ENCODE measurements at places on chromosomes 7 and 10.

DNA sequence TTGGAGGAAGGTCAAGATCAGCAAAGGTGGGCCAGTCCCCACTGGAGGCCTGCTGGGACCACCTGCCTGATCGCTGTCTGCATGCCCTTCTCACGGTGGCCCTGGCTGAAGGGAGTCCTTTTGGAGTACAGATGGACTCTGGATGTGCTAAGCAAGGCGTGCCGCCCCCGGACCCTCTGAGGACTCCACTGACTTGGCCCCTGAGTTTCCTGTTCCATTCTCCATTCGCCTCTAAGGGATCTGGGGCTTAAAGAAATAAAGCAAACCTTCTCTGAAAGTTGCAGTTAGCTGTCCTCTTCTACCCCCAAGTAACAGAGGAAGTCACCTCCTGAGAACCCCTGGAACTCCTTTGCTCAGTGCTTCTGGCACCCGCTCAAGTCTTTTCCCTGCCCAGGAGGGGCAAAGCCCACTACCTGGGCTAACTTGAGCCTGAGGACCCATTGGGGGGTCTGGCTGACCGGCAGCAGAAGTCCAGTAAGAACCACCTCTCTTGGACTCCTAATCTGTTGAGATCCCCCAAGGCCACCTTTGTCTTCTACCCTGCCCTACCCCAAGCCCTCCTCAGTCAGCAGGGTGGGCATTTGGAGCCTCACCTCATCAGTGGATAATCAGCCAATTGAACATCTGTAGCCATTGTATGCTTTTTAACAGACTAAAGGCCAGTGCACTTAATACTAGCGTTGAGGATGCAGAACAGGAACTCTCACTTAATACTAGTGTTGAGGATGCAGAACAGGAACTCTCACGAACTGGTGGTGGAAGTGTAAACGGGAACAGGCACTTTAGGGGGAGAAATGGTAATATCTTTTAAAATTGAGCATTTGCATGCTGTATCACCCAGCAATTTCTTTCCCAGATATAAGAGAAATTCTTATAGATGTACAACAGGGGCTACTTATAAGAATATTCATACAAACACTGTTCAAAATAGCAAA lies 2.2 kb downstream of the TBATA start:
- DNase-seq: no peak

GRCh38 chr10:119945805-119946204 lies 53.3 kb downstream of the SEC23IP start:
- DNase-seq: no peak

GRCh38 chr7:137816696-137817320 lies 30.0 kb downstream of the DGKI start:
- no peak for DNase-seq

DNA sequence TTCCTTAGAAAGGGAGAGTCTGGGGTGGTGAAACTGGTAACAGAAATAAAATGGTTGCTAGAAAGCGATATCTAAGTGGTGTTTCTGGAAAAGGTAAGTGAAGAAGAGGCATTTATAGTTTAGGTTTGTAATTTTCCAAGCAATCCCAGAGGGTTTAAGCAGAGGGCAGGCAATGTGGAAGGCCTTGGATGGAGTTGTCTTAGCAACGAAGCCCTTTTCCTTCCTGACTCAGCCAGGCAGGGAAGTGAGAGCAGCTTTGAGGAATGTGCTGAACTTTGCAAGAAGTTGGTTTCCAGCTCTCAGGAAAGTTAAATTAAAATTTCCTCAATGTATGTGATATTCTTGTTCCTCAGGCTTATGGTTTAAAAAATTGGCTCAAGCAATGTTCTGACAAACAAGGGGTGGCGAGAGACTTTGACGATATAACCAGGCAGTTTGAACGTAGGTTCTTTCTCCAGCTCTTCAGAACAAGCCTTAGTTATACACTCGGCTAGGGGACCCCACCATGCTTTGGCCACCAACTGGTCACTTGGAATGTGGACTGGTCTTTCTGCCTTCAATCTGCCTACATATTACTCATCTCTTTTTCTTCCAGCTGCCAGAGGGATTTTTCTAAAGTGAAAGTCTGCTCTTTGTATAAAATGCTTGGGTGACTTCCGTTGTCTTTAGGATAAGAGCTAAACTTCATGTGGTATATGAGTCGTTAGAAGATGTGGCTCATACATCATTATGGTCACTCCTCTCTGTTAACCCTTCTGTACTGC lies 66.9 kb upstream of the SLC25A13 start:
- DNase-seq: no peak

GRCh38 chr10:114638821-114639625 lies 19.1 kb downstream of the ABLIM1 start:
- DNase-seq: no peak

GRCh38 chr7:75652788-75653187 lies 86.0 kb downstream of the HIP1 start:
- no peak for DNase-seq

DNA sequence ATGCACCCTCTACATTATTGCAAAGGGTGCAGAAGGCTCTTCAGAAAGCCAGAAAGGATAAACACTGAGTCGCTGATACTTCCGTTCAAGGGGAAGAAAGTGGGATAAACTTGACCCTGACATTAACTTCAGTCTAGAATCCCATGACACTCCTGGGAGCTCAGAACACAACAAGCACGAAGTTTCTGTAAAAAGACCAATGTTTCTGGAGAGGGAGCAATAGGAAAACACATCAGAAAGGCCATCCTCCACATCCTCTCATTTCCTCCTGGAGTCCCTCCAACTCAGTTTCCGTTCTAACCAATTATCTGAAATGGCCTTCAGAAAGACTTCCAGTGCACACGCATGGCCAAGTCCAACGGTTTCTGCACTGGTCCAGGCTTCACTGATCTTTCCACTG lies 113.5 kb downstream of the SORBS1 start:
- DNase-seq: no peak

DNA sequence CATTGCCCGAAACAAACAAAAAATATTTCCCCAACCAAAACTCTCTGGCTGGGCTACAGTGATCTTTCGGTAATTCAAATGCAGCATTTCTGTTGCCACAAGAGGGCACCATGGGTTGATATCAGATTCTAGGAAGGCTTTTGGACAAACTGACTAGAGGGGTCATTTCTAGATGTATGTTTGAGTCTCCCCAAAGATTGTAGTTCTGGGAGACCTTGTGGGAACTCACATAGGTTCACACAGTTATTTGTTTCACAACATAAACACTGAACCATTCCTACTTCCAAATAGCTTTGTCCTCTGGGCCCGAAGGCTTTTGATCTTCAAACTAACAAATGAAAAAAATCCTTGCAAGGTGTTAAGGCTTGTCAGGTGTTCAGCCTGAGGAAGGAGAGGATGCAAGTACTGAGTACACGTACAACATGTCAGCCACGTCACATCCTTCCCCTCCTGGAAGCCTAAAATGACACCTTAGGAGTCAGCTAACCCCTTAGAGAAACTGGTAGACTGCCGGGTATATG lies 37.0 kb upstream of the IL15RA start:
- DNase-seq: peak; percentile 13

DNA sequence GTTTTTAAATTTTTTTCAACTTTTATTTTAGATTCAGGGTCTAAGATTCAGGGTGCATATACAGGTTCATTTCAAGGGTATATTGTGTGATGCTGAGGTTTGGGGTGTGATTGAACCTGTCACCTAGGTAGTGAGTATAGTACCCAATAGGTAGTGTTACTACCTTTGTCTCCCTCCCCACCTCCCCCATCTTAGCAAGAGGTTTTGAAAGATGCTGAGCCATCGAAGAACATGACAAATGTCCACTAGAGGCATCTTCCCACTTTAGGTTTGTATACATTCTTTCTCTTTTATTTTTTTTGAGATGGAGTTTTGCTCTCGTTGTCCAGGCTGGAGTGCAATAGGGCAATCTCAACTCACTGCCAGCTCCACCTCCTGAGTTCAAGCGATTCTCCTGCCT lies 880 bp upstream of the MGAM2 start:
- no peak for DNase-seq

GRCh38 chr10:75292794-75293445 lies 57.2 kb upstream of the COMTD1 start:
- DNase-seq: no peak

DNA sequence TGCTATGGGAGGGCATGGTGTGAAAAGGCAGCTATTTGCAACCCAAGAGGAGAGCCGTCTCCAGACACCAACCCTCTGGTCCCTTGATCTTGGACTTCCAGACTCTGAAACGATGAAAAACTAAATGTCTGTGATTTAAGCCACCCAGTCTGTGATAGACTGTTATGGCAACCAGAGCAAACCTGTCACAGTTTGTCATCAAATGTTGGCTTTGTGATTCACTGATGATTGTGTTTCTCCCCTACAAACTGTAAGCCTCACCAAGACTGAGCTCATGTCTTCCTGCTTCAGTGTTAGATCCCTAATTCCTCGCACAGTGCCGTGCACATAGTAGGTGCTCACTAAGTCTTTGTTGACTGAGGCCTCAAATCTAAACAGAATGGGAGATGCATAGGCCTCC lies 224.6 kb upstream of the PITRM1 start:
- no peak for DNase-seq

- DNase-seq: no peak
Observed at GRCh38 chr7:151687523-151688235, 168.0 kb upstream of the RHEB start.

DNA sequence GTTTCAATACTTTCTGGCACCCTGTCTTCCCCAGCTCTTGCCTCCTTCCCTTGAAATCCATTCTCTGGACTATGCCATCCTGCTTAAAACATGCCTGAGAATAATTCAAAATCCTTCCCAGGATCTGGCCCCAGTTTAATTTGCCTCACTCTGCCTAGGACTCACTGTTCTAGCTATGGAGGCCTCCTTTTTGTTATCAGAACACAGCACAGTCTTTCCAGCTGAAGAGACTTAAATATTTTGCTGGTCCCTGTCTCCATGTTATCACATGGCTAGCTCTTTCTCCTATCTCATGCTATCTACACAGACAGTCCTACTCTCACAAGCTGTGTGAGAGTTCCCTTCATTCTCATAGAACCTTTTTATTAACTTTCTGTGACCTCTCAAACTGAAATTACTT lies 194.8 kb downstream of the RNLS start:
- no peak for DNase-seq

GRCh38 chr7:47510786-47511185 lies 71.1 kb downstream of the TNS3 start:
- DNase-seq: no peak

DNA sequence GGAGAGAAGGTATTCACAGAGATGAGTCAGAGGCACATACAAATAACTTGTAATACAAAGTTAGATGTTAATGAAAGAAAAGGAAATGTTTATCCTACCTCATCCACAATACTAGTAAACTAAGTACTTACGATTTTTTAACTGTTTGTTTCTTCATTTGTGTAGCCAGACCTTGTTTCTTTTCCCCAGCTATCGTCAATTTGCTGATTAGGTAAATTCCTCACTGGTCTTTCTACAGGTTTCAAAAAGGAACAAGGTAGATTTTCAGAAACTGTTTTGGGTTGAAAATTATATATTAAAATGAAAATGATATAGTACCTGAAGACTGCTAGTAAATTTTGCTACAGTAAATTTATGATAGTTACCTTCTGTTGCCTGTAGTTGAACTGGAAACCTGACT lies 56.6 kb downstream of the PON1 start:
- no peak for DNase-seq

GRCh38 chr7:69438584-69439412 lies 159.5 kb upstream of the AUTS2 start:
- no peak for DNase-seq

DNA sequence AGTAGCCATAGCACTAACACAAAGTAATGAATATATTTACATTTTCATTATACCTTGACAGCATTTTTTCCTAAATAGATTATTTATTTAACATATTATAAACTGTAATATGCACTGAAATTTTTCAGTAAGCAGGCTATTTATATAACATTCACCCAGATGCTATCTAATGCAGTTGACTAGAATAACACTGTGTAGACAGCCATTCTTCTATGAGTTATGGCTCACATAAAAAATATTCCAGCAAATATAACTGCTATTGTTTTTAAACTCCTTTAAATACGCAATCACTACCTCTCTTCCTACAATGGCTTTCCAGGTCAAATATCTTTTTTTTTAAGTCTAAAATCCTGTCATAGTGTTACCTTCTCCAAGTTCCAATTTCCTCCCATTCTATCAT lies 21.6 kb downstream of the TPK1 start:
- no peak for DNase-seq

GRCh38 chr10:24706479-24707118 lies 17.1 kb downstream of the ARHGAP21 start:
- no peak for DNase-seq

DNA sequence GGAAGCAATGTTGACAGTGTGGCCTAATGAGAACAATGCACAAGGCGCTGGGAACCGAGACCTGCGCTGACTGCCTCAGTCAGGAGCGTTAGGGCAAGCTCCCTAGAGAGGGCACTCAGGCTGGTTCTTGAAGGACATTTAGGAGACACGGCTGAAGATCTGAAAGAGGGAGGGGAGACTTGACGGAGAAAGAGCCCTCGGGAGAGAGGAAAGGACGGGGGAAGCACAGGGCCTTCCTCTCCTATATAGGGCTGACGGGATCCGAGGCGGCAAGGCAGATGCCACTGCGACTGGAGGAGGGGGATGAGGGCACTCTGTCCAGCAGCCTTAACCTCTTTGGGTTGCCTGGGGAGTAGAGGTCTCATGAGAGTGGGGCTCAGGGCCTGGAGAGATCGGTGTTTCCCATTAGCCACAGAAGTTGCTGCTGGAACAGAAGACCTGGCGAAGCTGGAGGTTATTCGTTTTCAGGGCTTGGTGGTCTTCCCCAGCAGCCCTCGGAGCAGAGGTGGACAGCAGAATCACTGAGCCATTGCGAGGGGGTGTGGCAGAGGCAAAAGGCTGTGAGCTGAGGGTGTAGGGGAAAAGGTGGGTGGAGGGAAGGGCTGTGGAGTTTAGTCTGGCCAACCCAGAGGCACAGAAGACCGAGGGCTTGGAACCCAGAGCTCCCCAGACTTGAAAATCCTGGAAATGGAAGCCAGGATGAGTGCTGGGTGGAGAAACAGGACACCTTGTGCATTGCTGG lies 36.0 kb downstream of the CLEC2L start:
- no peak for DNase-seq

DNA sequence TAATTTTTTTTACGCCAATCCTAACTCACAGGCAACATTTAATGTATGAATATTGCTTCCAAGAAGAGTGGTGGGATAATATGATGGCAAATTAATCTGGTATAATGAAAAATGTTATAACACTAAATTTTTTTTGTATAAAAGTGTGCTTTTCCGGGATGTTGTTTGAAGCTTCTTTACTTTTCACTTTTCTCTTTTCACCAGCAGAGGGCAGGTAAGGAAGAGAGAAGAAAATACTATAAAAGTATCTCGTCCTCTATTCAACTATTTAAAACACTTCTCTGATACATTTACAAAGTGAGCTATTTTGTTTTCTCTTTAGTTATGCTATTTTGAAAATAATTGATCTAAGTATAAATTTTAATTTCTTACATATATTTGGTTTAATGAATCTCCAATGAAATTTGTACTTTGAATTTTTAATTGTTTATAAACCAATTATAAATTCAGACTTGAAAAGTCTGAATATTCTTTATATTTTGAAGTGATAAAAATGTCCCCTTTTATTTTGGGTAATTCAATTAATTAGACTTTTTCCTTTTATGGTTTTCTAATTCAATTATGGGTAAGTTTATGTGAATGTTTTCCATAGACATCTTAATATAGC lies 20.7 kb upstream of the CFTR start:
- no peak for DNase-seq

- DNase-seq: no peak
Observed at GRCh38 chr7:101614098-101614938, 14.8 kb downstream of the MYL10 start.

- DNase-seq: no peak
Observed at GRCh38 chr10:71706216-71707121, 13.1 kb downstream of the C10orf105 start.

All from NCI-H524 (cell line).